ENCODE measurements at places on chromosomes 7 and 10.

- DNase-seq: peak; percentile 91
These were observed 6.5 kb downstream of the INHBA start for GRCh38 chr7:41696323-41696916.

DNA sequence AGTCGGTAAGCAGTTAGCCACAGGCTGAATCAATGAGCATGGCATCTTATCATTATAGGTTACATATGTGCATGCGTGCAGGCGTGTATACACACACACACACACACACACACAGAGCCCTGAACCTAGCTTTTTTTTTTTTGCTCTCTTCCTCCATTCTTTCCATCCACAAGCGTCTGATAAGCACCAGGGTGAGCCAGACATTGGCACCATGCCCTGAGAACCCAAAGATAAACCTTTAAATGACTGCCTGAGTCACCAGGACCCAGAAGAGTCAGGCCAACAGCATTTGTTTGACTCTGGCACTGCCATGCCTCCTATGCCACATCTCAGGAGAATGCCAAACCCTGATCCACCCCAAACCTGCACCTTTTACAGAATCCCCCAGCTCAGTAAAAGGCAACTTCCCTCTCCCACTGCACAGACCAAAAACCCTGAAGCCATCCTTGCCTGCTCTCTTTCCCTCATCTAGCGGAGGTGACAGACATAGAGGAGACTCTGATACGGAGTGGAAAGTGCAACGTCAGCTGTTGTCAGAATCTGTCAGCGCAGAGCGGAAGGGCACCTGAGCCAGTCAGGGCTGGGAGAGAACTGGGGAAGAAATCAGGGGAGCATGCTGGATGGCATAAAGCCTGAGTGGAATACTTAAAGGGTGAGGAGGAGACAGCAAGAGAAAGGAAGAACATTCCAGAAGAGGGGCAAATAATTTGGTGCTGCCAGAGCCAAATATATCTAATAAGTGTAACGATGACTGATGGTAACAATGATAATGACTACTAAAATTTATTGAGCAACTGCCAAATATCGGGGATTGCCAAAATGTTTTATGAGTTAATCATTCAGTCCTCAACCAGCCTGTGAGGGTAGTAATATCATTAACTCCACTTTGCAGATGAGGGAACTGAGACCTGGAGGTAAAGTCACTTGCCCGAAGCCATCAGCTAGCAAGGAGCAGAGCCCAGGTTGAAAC lies 3.2 kb downstream of the PARP12 start:
- peak; percentile 93 for DNase-seq

GRCh38 chr10:79347894-79348639 lies 798 bp downstream of the PPIF start:
- peak; percentile 92 for DNase-seq

DNA sequence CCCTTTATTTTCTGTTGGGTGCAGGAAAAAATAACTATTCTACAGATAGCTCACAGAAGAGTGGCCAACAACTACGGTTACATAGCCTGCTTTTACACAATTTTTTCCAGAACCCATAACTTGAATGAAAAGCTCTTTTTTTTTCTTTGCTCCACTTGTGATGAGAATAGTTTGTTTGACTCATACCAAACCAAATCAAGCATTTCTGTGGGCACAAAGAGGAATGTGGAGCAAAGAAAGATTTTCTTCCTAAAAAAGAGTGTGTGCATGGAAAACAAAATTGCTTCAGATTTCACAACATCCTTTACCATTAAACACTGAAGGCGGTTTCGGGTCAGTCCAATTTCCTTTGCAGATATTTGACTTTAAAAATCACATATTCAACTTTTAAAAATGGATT lies 54.8 kb upstream of the RAB11FIP2 start:
- no peak for DNase-seq

- no peak for DNase-seq
These were observed 8.9 kb downstream of the PALS2 start for GRCh38 chr7:24582166-24582565.

- no peak for DNase-seq
These were observed 361.0 kb upstream of the CDC14C start for GRCh38 chr7:48563334-48563733.

DNA sequence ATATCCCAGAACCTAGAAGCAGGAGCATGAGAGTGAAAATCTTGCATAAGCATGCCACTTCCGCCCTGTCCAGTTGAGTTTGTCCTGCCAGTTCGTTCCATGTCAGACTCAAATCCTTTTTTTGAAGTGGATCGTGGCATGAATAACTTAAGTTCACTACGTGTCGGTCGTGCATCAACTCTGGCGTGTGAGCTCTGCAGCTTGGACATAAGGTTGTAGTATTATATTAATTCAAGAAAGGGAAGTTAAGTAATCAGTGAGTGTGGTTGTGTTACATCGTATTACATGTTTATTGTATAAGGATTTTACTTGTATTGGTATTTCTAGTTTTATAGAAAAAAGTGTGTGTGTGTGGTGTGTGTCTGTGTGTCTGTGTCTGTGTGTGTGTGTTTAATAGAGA lies 23.0 kb downstream of the CDC123 start:
- no peak for DNase-seq

DNA sequence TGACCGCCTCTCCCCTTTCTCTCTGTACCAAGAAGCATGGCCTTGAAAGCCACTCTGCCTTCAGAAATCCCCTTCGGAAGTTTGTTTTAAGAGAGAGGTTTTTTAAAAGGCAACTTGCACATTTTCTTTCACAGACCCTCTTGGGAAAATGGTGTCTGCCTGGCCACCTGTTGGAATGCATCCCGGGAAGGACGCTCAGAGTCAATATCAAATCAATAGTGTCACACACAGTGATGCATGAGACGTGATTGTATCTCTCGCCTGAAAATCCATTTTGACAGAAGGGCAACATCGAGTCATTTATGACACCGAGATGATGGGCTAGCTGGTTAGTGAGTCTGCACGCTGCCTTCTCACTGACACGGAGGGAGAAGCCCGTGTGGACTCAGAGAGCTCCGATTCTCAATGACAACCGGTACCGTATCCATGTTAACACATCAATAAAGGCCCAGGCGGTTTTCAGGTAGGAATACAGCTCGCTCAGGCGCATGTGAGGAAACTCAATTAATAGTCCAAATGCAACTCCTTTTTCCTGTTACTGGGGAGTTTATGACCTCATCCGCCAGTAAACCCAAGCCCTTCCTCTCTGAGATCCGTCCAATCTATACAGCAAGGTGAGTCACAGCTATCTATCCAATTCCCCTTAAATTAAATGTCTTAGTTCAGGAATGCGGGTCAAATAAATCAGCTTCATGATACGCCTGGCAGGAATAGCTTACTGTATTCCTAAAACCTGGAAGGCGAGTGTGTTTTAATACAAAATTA lies 621.5 kb upstream of the MKI67 start:
- DNase-seq: no peak

- DNase-seq: peak; percentile 86
These were observed 18.4 kb upstream of the PDGFA start for GRCh38 chr7:537911-538634.

GRCh38 chr7:74228951-74229900 lies 19.4 kb downstream of the LAT2 start:
- no peak for DNase-seq

DNA sequence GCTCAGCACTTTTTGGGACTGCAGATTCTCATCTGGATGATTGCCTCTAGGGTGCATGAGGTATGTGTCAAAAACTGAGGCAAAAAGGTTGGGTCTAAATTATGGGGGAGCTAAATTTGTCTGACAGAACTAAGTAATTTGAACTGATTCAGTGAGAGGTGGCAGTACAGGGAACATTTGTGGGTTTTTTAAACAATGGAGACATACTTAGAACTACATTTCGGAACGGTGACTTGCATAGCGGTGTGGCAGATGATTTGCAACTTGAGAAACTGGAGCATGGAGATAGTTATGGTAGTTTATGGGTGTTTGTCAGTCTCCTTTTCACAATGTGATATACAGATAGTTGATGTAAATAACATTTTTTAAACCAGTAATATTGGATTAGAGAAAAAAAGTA lies 14.6 kb downstream of the TBC1D12 start:
- DNase-seq: no peak

DNA sequence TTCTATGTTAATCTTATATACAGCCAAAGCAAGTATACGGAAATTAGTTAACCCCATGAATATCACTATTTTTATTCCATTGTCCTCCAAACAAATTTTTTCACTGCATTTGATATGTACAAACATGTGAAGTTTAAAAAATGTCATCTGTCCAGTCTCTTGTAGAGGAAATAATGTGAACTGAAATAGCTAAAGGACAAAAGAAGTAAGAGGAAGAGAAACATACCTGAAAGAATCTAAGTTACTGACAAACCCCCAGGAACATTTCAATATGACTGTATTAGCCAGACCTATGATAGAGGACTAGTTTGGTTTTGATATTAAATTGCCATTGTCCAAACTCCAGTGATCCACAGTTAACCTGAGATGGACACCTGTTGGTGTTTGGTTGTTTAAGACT lies 80.6 kb downstream of the NRCAM start:
- no peak for DNase-seq

GRCh38 chr7:157523371-157523765 lies 186.6 kb downstream of the DNAJB6 start:
- peak; percentile 31 for DNase-seq

DNA sequence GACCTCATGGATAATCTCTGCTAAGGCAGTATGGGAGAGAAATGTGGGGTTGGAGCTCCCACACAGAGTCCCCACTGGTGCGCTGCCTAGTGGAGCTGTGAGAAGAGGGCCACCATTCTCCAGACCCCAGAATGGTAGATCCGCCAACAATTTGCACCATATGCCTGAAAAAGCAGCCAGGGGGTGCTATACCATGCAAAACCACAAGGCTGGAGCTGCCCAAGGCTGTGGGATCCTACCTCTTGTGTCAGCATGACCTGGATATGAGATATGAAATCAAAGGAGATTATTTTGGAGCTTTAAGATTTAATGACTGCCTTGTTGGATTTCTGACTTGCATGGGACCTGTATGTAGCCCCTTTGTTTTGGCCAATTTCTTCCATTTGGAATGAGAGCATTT lies 27.0 kb upstream of the SAMD9L start:
- DNase-seq: no peak

- no peak for DNase-seq
These were observed 481.7 kb downstream of the PHTF2 start for GRCh38 chr7:78280276-78280675.

DNA sequence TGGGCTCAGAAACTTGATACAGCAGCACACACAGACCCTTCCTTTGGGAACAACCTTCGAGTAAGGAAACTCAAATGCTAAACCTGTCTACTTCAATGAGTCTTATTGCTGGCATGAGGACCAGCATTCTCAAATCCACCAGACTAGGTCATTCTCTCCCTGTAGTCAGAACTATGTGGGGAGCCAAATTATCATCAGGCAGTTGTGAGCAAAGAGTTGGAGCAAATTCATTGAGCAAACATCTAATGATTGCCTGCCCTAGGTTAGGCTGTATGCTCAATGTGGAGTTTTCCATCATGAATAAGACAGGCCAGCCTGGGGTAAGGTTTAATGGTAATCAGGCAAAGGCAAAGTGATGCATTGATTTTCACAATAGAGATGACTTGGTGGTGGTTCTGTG lies 3.6 kb downstream of the EPDR1 start:
- DNase-seq: no peak

DNA sequence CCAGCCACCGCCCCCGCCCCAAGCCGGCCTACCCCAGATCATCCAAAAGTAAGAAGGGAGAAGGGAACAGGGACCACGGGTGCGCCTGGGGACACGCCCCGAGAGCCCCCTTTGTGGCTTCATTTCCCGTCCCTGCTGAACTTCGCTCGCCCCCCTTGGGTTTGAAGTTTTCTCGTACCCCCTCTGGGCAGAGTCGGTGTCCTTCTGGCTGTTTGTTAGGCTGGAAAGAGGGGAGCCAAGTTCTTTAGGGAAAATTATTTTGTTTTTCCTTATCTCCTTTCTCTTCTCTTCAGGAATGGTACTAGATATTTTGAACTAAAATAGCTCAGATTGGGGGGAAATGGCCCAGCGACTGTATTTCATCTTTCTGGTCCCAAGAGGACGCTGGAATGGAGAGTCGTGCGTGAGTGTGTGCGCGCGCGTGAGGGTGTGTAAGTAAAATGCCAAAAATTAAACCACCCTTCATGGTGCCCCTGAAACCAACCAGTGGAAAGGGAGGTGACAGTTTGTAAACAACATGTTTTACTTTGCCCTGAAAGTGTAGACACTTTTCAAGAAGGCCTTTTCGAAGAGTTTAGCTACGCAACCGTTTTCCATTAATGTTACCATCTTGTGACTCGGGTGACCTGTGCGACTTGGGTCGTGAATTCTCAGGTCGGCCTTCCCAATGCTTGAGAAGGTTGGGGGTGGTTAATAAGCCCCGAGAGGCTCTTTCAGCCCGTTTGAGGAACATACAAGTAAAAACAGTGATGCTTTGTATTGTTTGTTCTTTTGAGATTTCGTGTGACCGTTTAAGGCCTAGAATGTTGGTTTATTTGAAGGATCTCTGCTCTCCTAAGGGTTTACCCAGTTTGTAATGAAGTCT lies 694 bp downstream of the RBM20 start:
- no peak for DNase-seq

DNA sequence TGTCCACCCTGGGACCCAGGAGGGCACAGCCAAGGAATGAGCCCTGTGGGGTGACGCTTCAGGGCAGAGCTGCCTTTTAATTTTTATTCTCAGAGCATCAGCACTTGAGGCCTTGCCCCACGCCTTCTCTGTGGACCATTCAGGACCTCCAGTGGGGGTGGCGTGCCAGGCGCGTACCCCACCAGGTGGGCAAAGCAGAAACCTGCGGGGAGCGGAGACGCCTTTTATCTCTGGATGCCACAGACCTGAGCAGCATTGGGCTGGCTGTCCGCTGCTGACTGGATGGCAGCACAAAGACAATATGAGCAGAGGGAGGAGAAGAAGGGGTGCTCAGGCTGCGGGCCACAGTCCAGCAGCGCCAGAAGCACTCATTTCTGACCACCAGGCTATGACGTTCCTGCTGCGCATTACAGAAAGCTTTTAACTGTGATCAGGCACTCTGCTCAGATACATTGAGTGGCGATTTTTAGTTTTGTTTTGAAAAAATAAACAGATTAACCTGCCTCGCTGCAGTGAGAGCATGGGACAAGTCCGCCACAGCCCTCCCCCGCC lies 90.4 kb upstream of the ANLN start:
- no peak for DNase-seq

GRCh38 chr10:95260909-95261552 lies 29.8 kb downstream of the PDLIM1 start:
- DNase-seq: no peak

GRCh38 chr7:30191809-30192208 lies 57.0 kb downstream of the MTURN start:
- DNase-seq: no peak

DNA sequence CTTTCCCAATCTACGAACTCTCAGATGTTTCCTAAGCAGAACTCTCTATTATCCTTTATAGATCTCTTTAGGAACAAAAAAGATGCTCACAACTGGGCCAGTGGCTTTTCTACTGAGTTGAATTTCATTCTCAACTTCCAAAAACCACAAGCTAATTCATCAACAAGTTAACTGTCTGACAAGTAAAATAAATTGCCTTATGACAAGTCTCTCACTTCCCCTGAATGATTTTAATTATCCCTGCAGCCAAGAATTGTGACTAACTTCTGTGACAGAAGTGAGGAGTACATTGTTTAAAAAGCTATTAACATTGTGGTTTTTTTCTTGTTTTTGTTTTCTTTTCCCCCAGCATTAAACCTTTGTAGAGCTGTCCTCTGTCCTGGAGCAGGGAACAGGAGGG lies 343.1 kb downstream of the HPSE2 start:
- DNase-seq: no peak
